ENCODE measurements at places on chromosomes 5 and 9.

DNA sequence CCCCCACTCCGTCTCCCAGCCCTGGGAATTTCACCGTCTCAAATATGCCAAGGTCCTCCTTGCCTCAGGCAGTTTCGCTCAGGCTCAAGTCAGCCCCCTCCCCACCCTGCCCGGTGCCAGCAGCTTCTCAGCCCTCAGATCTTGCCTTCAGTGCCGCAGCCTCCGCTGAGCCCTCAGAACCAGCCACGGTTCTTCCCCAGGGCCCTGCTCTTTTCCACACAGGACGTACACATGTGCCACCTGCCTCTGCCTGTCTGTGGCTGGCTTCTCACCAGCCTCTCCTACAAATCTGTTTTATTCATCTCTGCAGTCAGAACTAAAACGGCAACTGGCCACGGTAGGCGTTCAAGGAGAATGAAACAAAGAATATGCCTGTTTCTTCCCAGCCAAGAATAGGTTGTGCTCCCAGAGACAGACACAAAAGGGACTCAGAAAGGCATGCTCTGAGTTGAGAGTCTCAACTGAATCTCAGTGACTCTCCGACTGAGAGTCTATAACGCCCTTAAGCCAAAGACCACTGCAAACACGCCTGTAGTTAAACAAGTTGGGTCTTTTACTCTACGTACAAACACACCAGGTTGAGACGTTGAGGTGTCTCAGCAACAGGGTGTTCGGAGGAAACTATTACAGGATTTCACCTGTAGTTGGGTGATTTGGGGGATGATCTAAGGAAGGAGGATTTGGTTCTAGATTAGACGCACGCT is 10.6 kb upstream of the GRIN1 start:
- no peak overlapping the region for H3K27ac ChIP-seq
- no peak for DNase-seq
- H3K4me3 ChIP-seq: no peak overlapping the region
- no peaks in the 10 kb centered on the region for H3K27me3 ChIP-seq
- H3K36me3 ChIP-seq: no peaks in the 10 kb centered on the region

DNA sequence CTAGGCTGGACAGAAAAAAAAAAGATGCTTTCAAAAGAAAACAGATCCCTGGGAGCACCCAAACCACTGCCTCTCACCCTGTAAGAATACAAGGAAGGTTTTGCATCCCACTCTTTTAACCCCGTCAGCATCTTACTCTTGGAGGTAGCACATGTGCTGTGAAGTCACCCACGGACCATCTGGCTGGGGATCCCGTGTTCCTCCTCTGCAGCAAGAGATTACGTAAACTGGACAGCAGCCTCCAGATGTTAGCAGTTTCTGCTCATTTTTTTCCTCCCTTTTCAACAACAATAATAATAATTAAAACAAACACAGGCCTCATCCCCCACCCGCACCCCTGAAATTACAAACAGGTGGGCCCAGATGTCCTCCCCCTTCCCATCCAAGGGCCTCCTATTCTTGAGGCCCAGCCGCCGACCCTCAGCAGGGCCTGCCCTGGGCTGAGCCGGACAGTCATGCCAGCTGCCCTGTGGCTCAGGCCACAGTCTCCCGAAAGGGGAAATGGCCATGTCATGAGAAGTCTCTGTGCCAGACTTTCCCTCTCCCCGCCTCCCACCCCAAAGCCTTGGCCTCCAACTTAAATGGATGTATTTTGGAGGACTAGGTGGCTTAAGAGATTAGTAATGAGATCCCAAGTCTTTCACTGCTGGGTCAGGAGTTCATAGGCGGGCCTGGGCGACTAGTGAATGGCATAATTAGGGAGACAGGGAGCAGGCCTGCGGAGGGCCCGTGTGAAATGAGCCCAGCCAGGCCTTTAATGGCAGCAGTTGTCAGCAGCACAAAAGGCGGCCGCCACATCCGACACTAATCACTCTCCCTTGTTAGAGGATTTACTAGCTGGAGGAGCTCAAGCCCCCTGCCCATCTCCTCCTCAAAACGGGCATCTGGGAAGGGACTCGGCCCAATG is 165.1 kb downstream of the PAPPA start:
- H3K4me1 ChIP-seq: peaks cover 8% of the 10 kb centered on the region
- no peak overlapping the region for H3K27ac ChIP-seq
- H3K27me3 ChIP-seq: no peaks in the 10 kb centered on the region
- peak; percentile 71 for DNase-seq

- no peak for DNase-seq
Observed at GRCh38 chr9:101707721-101708120, 30.7 kb downstream of the GRIN3A start.

DNA sequence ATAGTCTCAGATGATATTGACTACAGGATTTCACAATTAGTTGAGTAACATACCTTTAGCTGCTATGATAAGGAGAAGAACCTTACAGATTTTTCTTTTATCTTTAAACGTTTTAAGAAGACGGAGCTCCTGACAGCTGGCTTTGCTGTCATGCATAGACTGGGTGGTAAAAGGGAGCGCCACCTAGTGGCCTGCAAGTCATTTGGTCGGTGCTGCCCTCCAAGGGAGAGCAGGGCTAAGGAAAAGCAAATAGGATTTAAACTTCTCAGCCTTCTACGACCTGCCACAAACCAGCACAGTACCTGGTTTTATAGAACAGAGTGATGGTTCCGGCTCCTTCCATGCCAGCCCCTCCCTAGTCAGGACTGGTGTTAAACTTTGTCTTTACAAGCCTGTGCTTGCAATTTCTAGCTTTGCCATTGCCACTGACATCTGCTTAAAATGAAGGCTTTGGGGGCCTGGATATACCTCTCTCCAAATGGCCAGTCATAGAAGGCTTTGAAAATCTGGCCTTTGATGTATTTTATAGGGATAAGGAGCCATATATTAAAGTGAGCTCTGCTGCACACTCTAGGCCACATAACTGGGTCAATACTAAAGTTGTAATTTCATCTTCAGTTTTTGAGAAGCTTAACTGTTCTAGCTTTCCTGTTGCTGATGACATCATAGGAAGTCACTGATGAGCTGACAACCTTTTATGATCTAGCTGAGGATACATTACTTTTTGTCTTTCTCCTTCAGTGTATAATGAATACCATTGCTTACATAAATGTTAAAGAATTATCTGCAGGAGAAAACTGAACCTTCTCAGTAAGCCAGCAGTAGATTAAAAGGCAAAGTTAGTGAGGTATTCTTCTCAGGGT is 31.1 kb upstream of the ADAMTSL1 start:
- no peaks in the 10 kb centered on the region for H3K36me3 ChIP-seq
- H3K27me3 ChIP-seq: no peaks in the 10 kb centered on the region
- H3K27ac ChIP-seq: no peak overlapping the region
- DNase-seq: peak; percentile 92
- H3K4me1 ChIP-seq: peaks cover under 1% of the 10 kb centered on the region

DNA sequence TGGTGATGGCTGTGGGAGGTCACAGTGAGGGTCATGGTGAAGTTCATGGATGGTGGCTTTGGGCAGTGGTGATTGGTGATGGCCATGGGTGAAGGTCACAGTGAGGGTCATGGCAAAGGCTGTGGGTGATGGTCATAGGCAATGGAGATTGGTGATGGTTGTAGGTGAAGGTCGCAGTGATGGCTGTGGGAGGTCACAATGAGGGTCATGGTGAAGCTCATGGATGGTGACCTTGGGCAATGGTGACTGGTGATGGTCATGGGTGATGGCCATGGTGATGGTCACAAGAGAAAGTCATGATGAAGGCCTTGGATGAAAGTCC is 115.6 kb upstream of the IRX4 start:
- DNase-seq: no peak
- no peaks in the 10 kb centered on the region for H3K4me1 ChIP-seq
- no peaks in the 10 kb centered on the region for H3K36me3 ChIP-seq
- H3K27ac ChIP-seq: no peak overlapping the region
- H3K27me3 ChIP-seq: no peaks in the 10 kb centered on the region

GRCh38 chr9:123724211-123724796 is 205.6 kb downstream of the DENND1A start:
- no peak overlapping the region for H3K27ac ChIP-seq
- no peak overlapping the region for H3K4me3 ChIP-seq
- no peaks in the 10 kb centered on the region for H3K4me1 ChIP-seq

DNA sequence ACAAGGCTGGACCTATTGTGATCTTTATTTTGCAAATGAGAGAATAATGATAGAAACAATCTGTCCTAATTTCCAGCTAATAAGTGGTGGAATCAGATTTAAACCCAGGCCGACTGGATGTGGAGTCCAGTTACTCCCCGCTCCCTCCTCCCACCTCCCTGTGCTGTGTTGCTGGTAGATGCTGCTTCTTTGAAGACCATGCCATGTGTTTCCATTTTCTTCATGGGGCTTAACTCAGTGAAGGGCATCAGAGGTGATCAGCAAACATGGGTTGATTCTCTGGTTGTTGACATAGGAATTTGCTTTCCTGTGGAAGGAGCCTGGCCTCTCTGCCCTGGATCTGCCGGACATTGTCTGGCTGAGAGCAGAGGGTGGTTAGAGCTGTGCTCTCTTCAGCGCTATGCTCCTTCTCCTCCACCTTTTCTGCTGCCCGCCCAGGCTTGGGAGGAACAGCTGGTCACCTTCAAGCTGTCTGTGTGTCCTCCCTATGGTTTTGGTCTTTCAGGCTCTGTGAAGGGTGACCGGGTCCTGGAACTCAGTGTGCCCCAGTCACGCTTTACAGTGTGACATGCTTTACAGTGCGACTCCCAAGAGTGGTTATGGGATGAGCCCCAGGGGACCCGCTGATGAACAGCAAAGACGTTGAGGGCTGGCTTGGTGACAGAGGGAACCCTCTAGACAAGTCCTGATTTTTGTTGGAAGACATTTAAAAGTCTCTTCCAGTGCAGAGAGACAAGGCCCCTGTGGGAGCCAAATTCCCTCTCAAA is 68.4 kb upstream of the RPS23 start:
- no peaks in the 10 kb centered on the region for H3K36me3 ChIP-seq
- no peak overlapping the region for H3K27ac ChIP-seq
- H3K27me3 ChIP-seq: no peaks in the 10 kb centered on the region
- no peak for DNase-seq
- H3K4me1 ChIP-seq: no peaks in the 10 kb centered on the region

DNA sequence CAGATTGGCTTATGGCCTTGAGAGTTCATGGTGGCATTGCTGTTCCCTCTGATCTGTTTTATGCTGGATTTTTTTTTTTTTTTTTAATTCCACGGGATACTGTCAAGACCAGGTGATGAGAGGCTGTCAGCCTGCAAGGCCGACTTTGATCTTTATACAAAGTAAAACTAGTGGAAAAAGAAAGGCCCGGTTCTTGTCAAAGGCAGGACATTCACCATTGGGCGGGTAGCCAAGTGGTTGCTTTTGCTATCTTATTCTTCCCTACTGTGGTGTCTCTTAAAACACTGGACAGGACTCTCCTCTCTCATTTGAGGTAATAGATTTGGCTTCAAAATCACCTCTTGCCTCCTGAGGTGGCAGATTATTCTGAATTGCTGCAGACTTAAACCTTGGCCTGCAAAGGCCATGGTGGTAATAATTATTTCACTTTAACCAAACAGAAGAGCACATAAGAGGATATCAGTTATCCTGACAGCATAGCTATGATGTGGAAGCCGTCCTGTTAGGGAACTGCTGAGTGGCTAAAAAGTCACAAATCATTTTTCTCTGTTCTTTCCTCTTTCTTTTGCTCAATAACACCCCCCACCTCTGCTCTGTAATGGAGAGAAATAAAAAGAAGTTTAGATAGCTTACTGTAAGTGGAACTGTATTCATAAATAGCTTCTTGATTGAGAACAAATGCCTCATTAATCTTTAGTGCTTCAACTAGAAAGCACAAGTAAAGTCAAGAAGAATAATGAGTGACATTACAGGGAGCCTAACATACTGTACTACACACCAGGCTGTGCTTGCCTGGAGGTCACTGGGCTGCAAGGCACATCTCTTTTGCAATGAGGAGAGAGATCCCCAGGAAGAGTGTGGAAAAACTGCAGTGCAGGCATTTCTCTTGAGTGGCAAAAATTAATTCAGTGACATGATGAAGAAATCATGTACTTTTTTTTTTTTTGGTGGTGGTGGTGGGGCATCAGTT is 275.6 kb downstream of the KDM4C start:
- no peak for DNase-seq
- H3K27me3 ChIP-seq: no peaks in the 10 kb centered on the region
- no peaks in the 10 kb centered on the region for H3K36me3 ChIP-seq
- no peak overlapping the region for H3K27ac ChIP-seq
- H3K4me3 ChIP-seq: no peak overlapping the region

DNA sequence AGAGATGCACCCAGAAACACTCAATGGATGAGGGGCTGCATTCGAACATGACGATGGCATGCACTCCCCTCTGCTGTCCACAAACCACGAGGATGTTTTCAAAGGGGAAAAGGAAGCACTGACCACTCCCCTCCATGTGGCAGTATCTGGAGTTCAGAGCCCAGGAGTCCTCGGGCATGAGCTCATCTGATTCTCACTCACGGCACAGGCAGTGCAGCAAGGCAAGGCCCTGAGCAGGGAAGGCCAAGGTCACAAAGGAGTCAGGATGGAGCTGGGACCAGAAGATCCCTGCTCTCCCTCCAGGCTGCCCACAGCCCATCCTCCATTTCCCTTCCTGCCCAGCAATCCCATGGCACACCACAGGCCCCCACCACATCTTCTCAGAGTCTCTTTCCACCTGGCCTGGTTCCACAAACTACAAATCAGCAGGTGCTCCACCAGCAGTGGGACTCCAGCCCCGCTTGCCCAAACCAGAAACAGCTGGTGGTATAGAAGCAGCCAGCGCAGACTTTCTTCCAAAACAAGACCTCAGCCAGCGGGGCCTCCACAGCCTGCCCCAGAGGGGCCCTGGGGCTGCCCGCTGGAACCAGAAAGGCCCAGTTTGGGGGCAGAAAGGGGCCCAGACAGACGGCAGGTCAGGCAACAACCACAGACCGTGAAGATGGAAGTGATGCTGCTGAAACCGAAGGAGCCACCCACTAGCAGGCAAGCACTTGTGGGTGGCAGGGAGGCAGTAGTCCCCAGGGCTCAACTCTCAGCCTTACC is 12.2 kb downstream of the TNIP1 start:
- no peaks in the 10 kb centered on the region for H3K36me3 ChIP-seq
- no peak for DNase-seq
- H3K4me1 ChIP-seq: no peaks in the 10 kb centered on the region
- no peak overlapping the region for H3K27ac ChIP-seq

DNA sequence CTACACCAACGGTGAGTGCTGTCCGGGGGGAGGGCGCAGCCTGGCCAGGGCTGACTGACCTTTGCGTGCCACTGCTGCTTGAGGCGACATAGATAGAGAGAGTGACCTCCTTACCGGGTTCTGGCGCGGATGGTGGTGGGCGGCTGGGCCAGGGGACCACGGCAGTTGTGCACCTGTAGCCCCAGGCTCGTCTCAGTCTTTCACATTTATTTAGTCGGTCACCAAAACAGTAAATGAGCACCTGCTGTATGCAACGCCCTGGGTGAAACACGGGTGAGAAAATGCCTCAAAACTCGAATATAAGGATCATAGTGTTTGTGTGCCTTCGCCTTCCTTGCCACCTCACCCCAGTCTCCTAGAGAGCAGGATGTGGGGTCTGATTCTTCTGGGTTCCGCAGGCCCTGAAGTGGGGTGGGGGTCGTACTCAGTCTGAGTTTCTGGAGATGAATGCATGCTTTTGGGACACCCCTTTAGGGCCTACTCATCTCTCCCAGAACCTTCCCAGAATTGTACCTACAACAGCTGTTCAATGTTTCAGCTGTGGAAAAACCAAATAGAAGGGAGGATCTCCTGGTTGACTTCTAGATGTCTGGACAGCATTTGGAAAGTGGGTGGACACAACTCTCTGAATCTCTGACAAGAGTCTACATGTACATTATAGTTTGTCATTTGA is 714 bp downstream of the SEC24A start:
- H3K27ac ChIP-seq: peak overlapping the region; percentile 84
- H3K4me1 ChIP-seq: no peaks in the 10 kb centered on the region
- no peaks in the 10 kb centered on the region for H3K36me3 ChIP-seq
- peak; percentile 7 for DNase-seq
- H3K27me3 ChIP-seq: no peaks in the 10 kb centered on the region

- peaks cover 2% of the 10 kb centered on the region for H3K4me1 ChIP-seq
- no peak overlapping the region for H3K4me3 ChIP-seq
- no peak for DNase-seq
- H3K36me3 ChIP-seq: no peaks in the 10 kb centered on the region
Observed at GRCh38 chr5:123207081-123207537, 118.1 kb downstream of the PRDM6 start.
